CD14-positive monocyte (primary cell): ENCODE measurements at places on chromosomes 16 and 17. TPM values are rescaled to one million over a fixed set of nuclear protein-coding genes. Genes with fewer than 3 reads are reported as not detected.

DCAKD gene
- polyA plus RNA-seq = 10.0 and 11.5 TPM in 2 replicates

LRRC59 gene
- polyA plus RNA-seq = 48.9 TPM

TAC4 gene
- polyA plus RNA-seq = not detected

LRRC37A gene
- 0.38 TPM for polyA plus RNA-seq

ZACN gene
- polyA plus RNA-seq = 0.09 TPM in 1 of 2 replicates, not detected in the other

DUSP3 gene
- 78.5 TPM for polyA plus RNA-seq

HOXB4 gene
- not detected for polyA plus RNA-seq

DNA sequence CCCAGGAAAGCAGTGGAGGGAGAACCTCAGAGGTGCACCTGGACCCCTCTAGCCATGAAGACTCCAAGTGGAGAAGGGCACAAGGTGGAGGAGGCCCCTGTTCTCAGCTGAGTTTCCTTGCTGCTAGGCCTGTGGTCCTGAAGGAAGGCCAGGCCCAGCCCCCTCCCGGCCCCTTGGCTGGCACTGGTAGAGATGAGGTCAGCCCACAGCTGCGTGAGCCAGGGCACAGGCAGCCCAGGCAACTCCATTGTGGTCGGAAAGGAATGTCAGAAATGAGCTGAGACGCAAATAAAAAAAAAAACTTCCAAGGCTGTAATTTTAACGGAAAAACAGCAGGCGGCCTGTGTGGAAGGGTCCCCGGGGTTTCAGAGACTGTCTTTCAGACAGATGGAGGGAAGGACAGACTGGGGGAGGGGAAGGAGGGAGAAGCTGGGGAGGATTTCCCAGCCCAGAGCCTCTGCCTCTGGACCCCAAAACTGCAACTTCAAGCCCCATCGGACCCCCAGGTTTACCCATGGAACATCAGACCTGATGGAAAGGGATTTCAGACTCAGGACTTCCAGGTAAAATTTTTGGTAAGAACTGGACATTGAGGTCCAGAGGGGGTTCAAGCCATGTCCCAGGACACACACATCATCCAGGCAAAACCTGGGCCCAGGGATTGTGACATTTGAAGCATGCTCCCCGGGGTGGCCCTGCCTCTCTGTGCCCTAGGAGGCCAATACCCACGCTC is 25.6 kb upstream of the MRPS23 start:
- H3K4me1 ChIP-seq = peaks cover 46% of the 10 kb centered on the region
- H3K4me3 ChIP-seq = no peak overlapping the region

- no peak for DNase-seq
- no peaks in the 10 kb centered on the region for H3K4me1 ChIP-seq
- no peak overlapping the region for H3K27ac ChIP-seq
Measured at GRCh38 chr17:42493319-42493718, 34.6 kb downstream of the ATP6V0A1 start.

GRCh38 chr17:59399914-59400313 is 68.5 kb downstream of the YPEL2 start:
- H3K27me3 ChIP-seq = no peaks in the 10 kb centered on the region
- no peaks in the 10 kb centered on the region for H3K4me1 ChIP-seq
- H3K4me3 ChIP-seq = no peak overlapping the region
- H3K36me3 ChIP-seq = peaks cover 90% of the 10 kb centered on the region
- H3K27ac ChIP-seq = no peak overlapping the region
- no peak for DNase-seq

- H3K27ac ChIP-seq = no peak overlapping the region
- H3K4me1 ChIP-seq = peaks cover 34% of the 10 kb centered on the region
- peaks cover 85% of the 10 kb centered on the region for H3K27me3 ChIP-seq
- no peak for DNase-seq
- no peak overlapping the region for H3K4me3 ChIP-seq
Measured at GRCh38 chr17:48752399-48753288, 24.1 kb upstream of the HOXB13 start.

GRCh38 chr17:17580662-17581470 is 10.6 kb downstream of the PEMT start:
- DNase-seq = no peak
- H3K27ac ChIP-seq = no peak overlapping the region
- no peaks in the 10 kb centered on the region for H3K27me3 ChIP-seq
- H3K4me3 ChIP-seq = no peak overlapping the region
- H3K4me1 ChIP-seq = no peaks in the 10 kb centered on the region

DNA sequence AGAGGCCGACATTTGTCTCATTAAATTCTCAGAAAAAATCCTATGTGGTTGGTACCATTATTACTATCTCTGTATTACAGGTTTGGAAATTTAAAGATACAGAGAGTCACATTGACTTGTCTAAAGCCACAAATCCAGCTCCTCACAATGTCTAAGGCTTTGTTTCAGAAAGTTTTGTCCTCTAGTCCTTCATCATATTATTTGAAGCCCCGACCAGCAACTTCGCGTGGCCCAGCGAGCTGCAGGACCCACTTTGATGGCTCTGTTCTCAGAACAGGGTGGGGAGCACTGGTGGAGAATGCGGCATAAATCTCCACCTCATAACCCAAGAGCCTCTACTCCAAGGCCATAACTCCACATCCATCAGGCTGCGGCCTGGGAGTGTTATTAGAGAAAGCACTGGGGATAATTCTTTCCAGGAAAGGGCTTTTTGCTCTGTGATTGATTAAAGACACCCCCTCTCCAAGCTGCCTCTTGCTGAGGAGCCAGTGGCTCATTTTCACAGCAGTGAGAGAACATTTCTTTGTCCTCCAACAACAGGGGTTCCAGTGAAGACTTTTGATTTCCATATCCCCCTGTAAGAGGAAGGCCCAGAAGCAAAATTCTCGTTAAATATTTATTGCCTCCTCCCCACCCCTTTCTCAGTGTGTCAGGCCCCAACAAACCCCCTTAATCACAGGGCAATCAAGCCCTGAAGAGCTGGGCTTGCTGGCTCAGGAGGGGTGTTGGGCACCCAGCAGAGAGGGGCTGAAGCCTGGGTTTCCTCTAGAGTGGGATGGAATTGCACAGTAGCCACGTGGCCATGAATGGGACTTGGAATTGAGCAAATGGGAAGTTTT is 113.7 kb upstream of the CDH11 start:
- H3K36me3 ChIP-seq = no peaks in the 10 kb centered on the region
- no peak overlapping the region for H3K4me3 ChIP-seq
- H3K27ac ChIP-seq = no peak overlapping the region

- H3K4me1 ChIP-seq = peaks cover 8% of the 10 kb centered on the region
- H3K36me3 ChIP-seq = peaks cover 76% of the 10 kb centered on the region
- H3K4me3 ChIP-seq = no peak overlapping the region
- DNase-seq = no peak
- H3K27ac ChIP-seq = no peak overlapping the region
Measured at GRCh38 chr16:4404247-4404966, 12.0 kb downstream of the CORO7 start.

DNA sequence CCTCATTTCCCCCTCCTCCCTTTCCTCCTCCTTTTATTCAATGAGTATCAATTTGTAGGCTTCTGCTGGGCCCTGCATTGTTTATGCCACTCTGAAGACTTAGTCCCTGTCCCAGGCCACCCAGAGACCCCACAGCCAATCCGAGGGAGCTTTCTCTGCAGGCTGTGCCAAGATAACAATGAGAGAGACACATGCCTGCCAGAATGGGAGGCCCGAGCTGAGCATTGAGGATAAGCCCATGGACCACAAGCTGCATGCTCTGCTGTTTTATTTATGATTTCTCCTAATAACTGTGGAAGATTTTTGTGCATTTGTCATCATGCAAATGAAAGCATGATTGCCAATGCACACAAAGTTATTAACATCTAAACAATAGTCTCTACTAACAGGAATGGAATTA is 3.0 kb downstream of the RCVRN start:
- H3K36me3 ChIP-seq = no peaks in the 10 kb centered on the region
- no peaks in the 10 kb centered on the region for H3K4me1 ChIP-seq
- no peak overlapping the region for H3K4me3 ChIP-seq
- no peak overlapping the region for H3K27ac ChIP-seq

GRCh38 chr16:55779402-55780094 is 53.3 kb downstream of the CES1 start:
- no peak overlapping the region for H3K27ac ChIP-seq
- H3K36me3 ChIP-seq = no peaks in the 10 kb centered on the region
- peaks cover 48% of the 10 kb centered on the region for H3K4me1 ChIP-seq
- DNase-seq = no peak

DNA sequence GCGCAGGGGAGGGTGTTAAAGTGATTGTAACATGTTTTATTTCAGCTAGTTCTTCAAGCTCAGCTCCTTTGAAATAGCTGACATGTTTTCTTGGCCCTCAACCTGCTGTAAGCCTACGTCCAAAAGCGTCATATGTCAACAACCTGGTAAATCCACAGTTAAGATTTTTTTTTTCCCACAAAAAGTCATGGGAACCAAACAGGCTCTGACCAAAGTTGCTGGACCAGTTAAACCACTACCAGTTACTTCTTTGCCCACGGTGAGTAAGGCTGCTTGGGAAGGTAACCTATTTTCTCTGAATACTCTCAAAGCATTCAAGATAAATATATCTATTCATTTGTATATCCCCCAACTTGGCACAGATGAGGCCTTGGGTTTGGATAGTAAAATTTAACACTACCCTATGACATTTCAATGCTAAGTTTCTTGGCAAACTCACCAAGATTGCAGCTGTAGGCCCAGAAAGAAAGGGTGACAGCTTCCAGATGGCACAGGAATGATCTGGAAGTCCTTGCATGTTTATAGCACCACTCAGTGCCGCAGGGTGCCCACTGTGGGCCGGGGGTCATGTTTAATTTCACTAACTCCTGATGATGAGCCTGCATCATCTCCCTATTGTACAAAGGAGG is 166.2 kb downstream of the XYLT1 start:
- no peak overlapping the region for H3K27ac ChIP-seq
- H3K4me1 ChIP-seq = peaks cover 34% of the 10 kb centered on the region
- no peaks in the 10 kb centered on the region for H3K36me3 ChIP-seq
- H3K27me3 ChIP-seq = no peaks in the 10 kb centered on the region
- no peak for DNase-seq

DNA sequence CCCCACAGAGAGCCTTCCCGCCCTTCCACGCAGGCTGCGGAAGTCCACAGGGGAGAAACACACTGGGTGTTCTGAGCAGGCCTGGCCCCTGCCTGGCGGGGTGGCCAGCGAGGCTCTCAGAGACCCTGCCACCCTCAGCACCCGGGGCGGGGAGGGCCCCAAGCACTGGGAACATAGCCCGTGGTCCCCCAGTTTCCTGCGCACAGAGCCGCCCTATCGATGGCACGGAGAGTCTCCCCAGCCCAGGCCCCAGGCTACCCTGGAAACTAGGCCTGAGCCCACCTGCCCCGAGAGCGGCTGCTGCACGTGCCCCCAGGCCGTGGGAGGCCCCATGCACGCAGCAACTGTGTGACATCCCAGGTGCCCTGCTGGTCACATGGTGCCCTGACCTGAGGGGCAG is 10.2 kb upstream of the CCDC154 start:
- H3K27me3 ChIP-seq = no peaks in the 10 kb centered on the region
- no peak for DNase-seq
- peaks cover 97% of the 10 kb centered on the region for H3K36me3 ChIP-seq
- no peaks in the 10 kb centered on the region for H3K4me1 ChIP-seq
- peak overlapping the region; percentile 5 for H3K27ac ChIP-seq
- H3K4me3 ChIP-seq = no peak overlapping the region

DNA sequence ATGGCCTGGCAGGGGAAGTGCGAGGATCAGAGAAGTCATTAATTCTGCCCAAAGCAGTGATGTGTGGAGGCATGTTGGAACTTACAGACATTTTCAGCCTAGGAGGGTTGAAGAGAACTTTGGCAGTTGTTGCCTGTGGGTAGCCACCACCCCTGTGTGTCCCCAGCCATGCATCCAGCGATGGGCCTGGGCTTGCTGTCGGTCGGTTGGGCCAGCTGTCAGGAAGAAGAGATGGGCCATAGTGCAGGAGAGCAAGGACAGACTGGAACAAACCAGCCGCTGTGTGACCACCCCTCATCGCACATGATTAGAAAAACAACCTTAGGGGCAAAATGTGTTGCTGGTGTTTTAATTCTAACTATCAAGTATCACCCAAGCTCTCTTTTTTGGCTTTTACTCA is 173.7 kb downstream of the CNTNAP4 start:
- H3K27ac ChIP-seq = no peak overlapping the region
- no peaks in the 10 kb centered on the region for H3K36me3 ChIP-seq
- H3K27me3 ChIP-seq = no peaks in the 10 kb centered on the region
- DNase-seq = no peak
- H3K4me1 ChIP-seq = no peaks in the 10 kb centered on the region

DNA sequence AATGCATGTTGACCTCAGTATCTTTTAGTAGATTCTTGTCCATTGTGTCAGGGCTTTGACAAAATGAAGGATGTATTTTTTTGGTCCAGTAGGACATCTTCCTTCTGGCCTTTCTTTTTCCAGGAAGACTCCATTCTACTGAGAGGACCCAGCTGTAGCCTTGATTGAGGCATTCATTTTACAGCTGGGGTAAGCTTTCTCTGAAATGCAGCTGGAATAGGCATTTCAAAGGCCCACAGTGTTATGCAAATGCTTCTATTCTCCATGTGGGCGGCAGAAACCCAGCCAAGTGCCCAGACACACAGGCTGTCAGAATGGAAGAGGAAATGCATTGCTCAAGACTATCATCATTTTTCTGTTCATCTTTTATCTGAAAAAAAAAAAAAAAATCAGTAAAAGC is 629.0 kb upstream of the CDH8 start:
- no peak overlapping the region for H3K4me3 ChIP-seq
- no peak for DNase-seq
- H3K27me3 ChIP-seq = no peaks in the 10 kb centered on the region
- no peak overlapping the region for H3K27ac ChIP-seq

DNA sequence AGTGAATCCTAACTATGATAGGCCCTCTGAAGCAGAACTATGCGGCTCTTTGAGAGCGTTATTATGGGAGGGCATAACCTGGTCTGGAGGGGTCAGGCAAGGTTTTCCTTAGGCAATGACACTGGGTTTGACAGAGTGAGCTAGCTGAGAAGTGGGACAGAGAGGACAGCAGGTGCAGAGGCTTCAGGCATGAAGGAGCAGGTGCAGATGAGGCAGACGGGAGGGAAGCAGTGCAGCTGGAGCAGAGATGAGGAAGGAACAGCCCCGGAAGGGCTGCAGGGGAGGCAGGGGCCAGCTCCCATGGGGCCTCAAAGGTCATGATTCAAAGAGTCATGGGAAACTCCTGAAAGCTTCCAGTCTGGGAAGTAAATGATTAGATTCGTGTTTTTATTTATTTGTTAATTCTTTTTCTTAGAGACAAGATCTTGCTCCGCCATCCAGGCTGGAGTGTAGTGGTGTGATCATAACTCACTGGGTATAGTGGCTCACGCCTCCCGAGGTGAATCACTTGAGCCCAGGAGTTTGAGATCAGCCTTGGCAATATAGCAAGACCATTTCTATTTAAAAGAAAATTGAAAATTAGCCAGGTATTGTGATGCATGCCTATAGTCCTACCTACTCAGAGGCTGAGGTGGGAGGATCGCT is 5.4 kb downstream of the MARCHF10 start:
- H3K27ac ChIP-seq = no peak overlapping the region
- peaks cover 1% of the 10 kb centered on the region for H3K4me1 ChIP-seq
- H3K4me3 ChIP-seq = no peak overlapping the region
- H3K36me3 ChIP-seq = no peaks in the 10 kb centered on the region

GRCh38 chr17:29131814-29132682 is 48.1 kb downstream of the MYO18A start:
- no peak for DNase-seq
- H3K27me3 ChIP-seq = no peaks in the 10 kb centered on the region
- peaks cover 40% of the 10 kb centered on the region for H3K4me1 ChIP-seq
- peak overlapping the region; percentile 3 for H3K27ac ChIP-seq
- H3K4me3 ChIP-seq = no peak overlapping the region
